ENCODE measurements at places on chromosomes 16 and 17.

DNA sequence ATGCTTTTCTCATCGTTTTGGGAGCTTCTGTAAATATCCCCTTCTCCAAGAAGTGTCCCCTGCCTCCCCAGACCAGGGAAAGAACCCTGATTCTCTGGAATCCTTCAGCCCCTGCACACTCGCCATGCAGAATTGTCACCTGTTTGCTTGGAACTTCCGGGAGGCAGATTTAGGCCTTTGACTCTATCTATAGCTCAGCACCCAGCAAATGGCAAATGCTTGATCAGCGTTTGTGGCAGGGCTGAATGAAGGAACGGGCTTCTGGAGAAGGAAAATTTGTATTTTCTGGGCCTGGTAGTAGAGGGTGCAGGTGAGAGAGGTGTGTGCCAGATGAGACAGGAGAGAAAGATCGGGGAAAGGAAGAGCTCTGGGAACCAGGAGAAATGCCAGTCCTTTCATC lies 18.3 kb upstream of the CACNG4 start:
- DNase-seq, result no peak

DNA sequence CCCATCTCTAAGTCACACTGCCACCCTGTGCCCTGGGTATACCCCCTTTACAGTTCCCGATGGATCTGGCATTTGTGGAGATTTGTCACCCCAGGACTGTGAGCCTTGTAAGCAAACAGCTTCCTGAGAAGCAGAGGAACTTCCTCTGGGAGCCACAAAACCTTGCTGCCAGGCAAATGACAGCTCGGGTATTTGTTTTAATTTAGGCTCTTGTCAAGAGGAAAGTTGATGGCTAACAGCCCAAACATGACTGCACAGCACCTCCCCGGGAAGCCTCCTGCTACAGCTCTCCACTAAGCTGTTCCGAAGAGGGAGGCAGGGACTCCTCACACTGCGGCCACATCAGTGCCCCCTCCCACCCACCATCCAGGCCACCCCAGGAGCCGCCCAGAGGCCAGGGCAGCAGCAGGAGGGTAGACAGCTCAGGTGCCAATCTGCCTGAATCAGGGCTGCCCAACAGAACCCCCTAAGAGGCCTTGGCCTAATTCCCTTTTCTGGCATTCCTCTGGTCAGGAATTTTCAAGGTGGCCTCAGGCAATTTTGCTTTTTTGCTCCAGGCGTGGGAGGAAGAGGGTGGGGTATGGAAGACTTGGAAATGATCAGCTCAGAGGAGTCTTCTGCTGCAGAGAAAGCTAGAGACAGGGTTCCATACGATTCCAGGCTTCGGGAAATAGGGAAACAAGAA lies 2.6 kb downstream of the ABR start:
- peak; percentile 43 for DNase-seq

DNA sequence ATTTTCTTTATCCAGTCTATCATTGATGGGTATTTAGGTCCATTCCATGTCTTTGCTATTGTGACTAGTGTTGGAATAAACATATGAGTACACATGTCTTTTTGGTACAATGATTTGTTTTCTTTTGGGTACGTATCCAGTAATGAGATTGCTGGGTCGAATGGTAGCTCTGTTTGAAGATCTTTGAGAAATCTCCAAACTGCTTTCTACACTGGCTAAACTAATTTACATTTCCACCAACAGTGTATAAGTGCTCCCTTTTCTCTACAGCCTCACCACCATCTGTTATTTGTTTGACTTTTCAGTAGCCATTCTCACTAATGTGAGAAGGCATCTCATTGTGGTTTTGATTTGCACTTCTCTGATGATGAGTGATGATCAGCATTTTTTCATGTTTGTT lies 103.7 kb downstream of the GOSR1 start:
- no peak for DNase-seq

DNA sequence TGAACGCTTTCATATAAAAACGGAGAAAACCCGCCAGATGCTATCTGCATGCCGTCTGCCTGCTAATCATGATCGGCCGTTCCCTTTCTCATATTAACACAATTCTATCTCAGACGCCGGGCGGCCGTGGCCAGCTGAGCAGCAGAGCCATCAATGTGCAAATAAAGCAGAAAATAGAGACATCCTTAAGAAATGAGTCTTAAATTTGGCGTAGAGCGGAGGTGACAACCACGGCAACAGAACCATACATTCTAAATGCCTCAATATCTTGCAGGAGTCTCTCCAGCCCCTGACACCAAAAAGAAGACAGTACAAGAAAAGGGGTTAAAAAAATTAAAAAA lies 2.7 kb upstream of the IRX5 start:
- DNase-seq, result no peak

DNA sequence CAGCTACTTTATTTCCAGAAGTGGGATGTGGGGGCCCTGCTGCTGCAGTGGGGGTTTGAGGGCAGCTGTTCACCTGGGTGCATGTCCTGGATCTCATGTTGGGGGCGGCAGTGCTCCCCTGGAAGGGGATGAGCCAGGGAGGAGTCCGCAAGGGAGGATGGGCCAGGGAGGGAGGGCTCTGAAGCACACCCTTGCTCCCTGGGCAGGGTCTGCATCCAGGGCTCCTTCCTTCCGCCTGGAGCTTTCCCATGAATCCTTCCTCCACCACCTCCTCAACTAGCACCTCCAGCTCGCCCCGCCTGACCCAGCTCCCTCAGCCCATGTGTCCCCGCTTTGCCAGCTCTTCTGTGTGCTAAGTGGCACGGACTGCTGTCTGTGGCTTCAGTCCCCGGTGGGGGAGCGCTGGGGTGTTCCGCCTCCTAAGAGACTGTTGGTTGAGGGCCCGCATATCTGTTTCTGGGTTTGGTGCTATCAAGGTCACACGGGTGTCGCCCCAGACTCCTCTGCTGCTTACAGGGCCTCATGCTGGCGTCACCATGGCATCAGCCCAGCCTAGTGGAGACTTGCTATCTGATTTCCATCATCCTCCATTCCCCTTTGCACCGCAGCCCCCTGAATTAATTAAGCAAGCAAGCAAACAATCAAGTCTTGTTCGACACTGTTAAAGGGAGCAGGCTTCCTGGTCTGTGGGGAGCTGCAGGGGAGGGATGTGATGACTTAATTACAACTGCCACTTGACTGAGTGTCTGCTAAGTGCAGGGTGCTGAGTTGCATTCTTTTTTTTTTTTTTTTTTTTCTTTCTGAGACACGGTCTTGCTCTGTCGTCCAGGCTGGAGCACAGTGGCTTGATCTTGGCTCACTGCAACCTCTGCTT lies 71.8 kb downstream of the PRKCA start:
- peak; percentile 21 for DNase-seq

DNA sequence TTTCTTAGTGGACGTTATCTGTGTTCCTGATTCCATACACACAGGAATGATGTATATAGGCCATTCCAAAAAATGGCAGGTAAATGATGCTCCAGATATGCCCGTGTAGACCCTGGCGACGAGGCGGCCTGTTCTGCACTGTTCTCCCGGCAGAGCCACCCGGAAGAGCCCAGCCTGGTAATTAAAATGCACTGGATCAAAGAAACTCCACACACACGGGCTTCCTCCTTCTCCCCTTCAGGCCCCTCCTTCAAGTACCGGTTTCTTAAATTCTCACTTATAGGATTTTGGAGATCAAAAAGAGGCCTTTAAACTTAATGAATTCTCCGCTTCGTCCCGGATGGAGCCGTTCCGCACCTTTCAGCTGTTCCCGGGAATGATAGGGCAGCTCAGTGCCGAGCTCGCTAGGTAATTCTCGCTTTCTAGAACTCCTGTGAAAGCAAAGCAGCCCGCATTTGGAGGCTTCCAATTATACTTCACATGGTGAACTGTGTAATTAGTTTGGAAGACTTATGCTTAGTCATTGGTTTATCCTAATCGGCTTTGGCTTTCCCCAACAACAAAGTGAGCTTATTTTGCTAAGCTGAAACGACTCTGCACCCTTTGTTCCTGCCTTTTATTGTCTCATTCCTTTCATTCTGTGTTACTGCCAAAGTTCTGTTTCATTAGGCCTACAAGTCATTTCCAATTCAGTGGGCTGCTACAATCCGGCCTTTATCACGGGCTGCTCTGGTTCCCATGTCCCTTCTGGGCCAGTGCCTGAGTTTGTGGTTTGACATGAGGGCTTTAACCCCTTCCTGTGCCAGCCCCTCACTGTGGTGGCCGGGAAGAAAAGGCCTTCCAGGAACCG lies 150.0 kb downstream of the MSI2 start:
- no peak for DNase-seq
